ENCODE measurements at places on chromosomes 11 and 22.

GRCh38 chr11:125111001-125111342 lies 454 bp downstream of the TMEM218 start:
- DNase-seq: no peak

DNA sequence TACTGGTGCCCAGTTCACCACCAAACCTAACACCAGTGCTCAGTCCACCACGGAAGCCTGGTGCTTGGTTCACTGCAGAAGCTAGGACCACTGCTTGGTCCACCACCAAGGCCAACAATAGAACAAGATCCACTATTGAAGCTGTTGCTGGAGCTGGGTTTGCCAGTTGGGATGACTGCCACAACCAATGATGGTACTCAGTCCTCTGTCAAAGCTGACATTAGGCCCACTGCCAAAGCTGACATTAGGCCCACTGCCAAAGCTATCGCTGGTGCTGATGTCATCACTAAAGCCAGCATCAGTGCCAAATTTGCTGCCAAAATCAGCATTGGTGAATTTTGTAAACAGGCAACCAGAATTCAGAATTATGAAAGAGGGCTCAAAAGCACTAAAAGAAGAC lies 1850.2 kb upstream of the RAG2 start:
- DNase-seq: no peak

DNA sequence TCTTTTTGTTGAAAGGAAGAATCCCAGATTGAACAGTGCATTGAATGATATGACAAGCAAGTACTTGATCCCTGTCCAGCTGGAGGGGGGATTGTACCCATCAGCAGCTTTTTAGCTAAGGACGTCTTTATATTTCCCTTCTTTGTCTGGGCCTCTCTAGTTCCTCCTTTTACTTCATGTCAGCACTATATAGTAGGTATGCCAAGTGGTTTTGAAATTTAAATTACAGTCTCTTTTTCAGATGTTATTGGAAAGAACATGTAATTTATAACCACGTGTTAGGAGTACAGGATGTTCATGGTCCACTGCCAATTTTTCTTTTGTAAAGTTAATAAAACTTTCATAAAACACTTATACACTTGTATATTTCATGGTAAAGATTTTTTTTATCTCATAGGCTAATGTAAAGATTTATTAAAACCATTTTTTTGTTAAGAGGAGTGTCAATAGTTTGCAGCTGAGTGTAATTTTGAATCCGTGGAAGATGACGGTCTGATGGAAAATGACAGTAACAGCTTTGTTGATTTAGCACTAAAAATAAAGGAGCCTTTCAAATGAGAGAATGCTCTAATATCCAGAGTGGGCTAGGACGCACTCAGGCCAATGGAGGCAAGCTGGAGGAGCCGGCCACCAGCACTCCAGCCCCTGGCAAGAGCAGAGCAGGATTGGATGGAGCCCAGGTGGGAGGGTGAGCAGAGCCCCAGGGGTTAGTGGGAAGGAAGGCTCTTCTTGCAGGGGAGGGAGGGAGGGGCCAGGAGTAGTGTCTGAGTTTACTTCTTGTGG lies 488.3 kb downstream of the INSC start:
- no peak for DNase-seq

DNA sequence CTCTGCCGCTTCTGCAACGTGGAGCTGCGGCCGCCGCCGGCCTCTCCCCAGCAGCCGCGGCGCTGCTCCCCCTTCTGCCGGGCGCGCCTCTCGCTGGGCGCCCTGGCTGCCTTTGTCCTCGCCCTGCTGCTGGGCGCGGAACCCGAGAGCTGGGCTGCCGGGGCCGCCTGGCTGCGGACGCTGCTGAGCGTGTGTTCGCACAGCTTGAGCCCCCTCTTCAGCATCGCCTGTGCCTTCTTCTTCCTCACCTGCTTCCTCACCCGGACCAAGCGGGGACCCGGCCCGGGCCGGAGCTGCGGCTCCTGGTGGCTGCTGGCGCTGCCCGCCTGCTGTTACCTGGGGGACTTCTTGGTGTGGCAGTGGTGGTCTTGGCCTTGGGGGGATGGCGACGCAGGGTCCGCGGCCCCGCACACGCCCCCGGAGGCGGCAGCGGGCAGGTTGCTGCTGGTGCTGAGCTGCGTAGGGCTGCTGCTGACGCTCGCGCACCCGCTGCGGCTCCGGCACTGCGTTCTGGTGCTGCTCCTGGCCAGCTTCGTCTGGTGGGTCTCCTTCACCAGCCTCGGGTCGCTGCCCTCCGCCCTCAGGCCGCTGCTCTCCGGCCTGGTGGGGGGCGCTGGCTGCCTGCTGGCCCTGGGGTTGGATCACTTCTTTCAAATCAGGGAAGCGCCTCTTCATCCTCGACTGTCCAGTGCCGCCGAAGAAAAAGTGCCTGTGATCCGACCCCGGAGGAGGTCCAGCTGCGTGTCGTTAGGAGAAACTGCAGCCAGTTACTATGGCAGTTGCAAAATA lies 816 bp downstream of the PDE3B start:
- no peak for DNase-seq

DNA sequence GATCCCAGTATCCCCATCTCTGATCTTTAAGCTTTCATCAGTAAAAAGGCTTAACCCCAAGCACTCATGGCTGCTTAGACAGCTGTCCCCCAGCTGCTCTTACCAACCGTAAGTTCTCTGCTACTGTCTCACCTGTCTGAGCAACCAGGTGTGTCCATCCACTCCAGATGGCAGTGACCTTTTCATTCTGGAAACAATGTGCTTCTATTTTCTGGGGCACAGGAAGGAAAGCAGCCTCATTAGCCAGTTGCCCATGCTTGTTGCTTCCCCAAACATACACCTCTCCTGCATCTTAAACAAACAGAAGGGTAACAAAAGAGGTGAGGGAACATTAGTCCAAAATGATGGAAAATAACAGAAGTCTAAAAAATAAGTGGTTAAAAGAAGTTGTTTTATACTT lies 24.4 kb downstream of the SERGEF start:
- no peak for DNase-seq

- DNase-seq: no peak
These were observed 1.7 kb downstream of the ADAMTS15 start for GRCh38 chr11:130449996-130450769.

DNA sequence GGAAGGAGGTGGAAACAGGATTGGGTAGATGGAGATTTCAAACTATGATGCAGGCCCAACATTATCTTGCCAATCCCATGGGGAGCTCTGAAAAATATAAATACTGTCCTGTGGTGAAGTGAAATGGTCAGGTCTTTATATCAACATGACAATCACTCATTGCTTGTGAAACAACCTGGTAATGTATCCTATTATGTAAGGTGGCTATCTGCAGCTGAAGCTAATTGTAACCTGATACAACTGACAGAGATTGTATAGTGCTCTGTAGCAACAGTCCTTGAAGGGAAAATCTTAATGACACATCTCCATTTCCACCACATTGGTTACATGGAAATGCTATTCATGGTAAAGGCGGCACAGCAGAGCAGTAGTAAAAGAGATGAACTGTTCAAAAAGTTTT lies 20.7 kb upstream of the CHORDC1 start:
- peak; percentile 79 for DNase-seq

GRCh38 chr22:37281646-37282384 lies 493 bp upstream of the CYTH4 start:
- DNase-seq: no peak

GRCh38 chr11:14611939-14612338 lies 31.7 kb upstream of the PDE3B start:
- no peak for DNase-seq

- no peak for DNase-seq
These were observed 25.6 kb upstream of the NRIP3 start for GRCh38 chr11:9029422-9029821.

DNA sequence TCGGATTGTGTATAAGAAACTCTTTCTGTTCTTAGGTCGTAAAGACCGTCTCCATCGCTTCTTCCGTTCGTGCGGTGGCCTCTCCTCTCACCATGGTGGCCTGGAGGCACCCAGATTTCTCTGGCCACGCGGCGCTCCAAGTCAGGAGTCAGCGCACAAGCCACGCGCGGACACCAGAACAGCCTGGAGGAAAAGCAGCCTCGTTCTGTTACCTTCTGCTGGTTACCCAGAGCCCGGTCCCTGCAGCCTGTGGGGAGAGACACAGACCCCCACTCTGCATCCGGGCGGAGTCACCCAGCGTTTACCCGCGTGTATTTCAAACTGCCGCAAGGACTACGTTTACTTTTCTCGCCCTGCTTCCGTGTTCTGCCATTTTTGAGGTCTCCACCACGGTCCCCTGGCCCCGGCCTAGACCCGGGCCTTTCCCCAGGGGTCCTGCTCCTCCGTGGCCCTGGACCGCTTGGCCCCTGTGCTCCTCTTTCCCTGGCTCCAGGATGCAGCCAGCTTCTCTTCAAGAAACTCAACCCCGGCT lies 776.1 kb downstream of the BRD1 start:
- DNase-seq: no peak

DNA sequence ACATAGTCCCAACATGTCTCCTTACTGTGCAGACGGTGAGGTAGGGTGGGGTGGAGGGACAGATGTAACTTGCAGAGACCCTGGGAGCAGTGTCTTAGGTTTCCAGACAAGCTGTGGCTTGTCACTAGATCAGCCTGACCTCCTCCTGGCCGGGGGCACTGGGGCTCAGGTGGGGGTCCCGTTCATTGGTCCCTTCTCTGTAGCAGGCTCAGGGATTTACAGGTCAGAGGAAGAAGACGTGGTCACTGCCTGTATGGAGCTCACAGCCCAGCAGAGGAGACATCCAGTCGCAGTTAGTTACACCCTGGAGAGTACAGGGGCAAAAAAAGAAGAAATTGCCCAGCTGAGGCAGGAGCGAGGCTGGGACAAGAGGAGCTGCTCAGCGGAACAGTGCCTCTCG lies 22.0 kb upstream of the TUB start:
- no peak for DNase-seq

DNA sequence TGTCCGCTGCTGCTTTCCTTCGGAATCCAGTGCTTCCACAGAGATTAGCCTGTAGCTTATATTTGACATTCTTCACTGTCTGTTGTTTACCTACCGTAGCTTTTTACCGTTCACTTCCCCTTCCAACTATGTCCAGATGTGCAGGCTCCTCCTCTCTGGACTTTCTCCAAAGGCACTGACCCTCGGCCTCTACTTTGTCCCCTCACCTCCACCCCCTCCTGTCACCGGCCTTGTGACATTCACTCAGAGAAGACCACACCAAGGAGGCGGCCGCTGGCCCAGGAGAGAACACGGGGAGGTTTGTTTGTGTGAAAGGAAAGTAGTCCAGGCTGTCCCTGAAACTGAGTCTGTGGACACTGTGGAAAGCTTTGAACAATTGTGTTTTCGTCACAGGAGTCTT lies 15.4 kb upstream of the ST14 start:
- DNase-seq: no peak

GRCh38 chr11:27909386-27909785 lies 198.6 kb downstream of the KIF18A start:
- no peak for DNase-seq

GRCh38 chr11:115616971-115617370 lies 112.8 kb upstream of the CADM1 start:
- peak; percentile 58 for DNase-seq

DNA sequence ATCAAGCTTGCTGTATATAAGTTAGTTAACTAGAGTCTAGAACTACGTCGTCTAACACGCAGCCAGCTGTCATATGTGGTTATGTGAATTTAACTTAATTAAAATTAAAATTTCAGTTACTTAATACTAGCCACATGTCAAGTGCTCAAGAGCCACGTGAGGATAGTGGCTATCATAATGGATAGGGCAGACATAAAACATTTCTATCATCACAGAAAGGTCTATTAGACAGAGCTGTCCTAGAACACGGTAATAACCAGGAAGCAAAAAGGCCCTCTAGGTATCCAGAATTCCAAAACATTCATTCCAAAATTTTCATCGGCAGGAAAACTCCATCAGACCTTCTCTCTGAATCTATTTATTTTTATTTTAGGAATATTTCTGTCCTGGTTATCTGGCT lies 123.9 kb downstream of the RBFOX2 start:
- no peak for DNase-seq

- DNase-seq: no peak
These were observed 637 bp upstream of the ZBTB16 start for GRCh38 chr11:114058871-114059277.

- DNase-seq: no peak
These were observed 100.3 kb downstream of the INSC start for GRCh38 chr11:15215005-15215404.

DNA sequence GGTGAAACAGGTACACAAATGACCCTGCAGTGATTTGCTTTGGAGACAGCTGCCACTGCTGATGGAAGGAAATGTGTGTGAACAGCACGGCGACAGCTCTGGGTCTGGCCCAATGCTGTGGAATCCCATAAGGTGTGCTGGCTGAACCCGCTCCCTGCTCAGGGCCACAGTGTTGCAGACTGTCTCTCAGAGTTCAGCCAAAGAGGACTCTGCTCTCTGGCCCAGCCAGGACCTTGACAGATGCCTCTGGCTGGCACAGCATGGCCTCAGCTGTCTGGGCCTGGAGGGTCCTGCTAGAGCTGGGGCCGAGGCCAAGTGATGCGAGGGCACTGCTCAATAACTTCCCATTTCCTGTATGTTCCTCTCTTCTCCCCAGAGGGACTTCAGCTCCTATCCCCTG lies 5.3 kb upstream of the ABCC8 start:
- no peak for DNase-seq

DNA sequence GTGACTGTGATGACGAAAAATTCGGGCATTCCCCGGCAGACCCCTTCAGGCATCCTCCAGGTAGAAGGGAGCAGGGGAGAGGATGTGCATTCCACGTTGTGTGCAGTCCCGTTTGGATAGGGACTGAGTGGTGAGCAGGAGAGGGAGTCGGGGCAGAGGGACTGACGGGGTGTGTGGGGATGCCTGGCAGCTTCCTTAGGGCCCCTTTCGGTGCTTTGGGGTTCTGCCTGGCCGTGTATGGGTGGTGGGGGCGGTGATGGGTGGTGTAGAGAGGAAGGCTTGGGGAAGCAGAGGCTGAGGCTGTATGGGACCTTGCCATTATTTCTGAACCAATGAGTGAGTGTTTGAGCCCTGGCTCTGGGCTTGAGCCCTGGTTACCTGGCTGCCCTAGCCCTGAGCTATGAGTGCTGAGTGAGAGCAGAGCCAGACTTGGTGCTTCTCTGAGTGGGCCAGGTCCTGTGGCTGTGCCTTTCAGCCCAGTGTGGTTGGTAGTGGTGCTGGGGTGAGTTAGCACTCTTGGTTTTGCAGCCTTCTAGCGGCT lies 914 bp downstream of the INPPL1 start:
- no peak for DNase-seq

DNA sequence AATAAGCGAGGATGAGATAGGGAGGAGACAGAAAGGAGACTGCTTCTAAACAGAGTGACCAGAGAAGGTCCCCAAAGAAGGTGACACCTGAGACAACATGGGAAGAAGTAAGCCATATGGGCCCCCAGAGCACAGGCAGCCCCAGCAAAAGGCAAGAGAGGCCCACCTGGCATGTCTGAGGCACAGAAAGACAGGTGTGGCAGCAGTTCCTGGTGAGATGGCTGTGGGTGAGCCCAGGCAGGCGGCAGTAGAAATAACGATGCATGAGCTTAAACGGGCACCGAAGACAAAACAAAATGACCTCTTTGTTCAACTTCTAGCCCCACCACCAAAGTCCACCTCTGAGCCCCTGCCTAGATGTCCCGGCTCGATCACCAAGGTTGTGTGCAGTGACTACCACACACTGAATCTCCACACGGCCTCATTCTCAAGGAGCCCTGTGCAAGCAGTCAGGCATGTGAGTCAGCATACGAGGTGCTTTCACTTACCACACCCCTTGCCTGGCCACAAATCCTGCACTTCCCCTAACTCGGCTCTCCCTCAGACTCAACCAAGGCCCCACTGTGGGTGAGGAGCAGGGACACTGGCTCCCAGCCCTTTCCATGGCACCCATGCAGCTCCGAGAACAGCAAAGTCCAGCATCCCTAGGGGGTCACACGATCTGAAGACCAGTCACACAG lies 77.6 kb downstream of the PACSIN2 start:
- DNase-seq: no peak

Measured in NCI-H1436 treated with DMSO at 0.1 percent for 48 hours (cell line).